ENCODE measurements at places on chromosomes 6 and 20.

GRCh38 chr6:21360336-21360735 is 233.2 kb upstream of the SOX4 start:
- DNase-seq, result no peak

GRCh38 chr20:57708694-57709673 is 831 bp downstream of the PMEPA1 start:
- DNase-seq, result no peak

DNA sequence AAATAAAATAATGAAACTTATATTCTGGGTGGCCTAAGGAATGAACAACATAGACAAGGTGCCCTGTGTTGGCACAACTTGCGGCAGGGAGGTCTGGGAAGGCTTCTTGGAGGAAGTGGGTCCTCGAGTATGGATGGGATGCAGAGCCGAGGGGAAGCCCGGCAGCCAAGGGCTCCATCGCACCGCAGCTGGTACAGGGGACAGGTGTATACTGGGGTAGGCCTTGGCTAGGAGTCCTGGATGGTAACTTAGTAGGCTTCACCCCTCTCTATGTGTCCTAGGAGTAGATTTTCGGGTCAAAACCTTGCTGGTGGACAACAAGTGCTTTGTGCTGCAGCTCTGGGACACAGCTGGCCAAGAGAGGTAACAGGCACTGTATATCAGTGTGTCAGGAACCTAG is 28.0 kb downstream of the RAB44 start:
- no peak for DNase-seq

GRCh38 chr6:85390775-85391174 is 59.1 kb upstream of the NT5E start:
- DNase-seq, result no peak

DNA sequence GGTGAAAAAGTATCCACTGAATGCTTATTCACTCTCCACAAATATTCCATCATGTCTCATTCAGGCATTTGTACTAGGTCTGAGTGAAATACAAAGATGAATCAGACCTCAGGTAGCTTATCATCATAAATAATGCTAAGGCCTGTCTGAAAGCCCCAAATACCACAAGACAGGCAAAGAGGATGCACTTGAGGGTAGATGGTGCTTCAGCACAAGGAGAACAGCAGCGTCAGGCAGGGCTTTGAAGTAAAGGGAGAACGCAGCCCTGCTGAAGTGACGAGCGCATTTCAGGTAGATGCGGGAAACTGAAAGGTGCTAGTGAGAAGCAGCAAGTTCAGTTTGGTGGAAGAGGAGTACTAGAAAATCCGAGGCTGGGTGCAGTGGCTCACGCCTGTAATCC is 38.7 kb downstream of the MAP3K5 start:
- DNase-seq, result no peak

GRCh38 chr20:7463290-7463689 is 477.0 kb downstream of the HAO1 start:
- DNase-seq, result no peak

- DNase-seq, result no peak
Measured at GRCh38 chr6:147950623-147950987, 392.0 kb upstream of the SASH1 start.

DNA sequence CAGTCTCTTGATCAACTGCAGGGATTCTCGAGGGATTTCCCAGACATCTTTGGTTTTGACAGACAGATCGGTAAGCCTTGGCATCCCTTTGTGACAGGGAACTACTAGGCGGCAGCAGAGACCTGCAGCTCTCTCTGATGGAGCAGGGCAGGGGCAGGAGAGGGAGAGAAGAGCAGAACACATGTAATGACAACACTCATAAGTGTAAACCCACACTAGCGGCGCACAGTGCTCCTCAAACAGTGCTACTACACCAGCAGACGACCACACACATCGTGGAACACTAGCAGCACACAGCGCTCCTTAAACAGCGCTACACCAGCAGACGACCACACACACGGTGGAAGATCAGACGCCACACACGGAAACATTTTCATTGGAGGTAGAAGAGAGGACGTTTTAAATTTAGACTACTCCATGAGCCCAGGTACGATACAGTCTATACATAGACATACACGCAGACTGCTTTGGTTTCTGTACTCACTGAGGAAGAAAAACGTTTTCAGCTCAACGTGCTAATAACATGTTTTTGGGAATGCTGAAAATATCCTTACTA is 94.5 kb upstream of the TRAF3IP2 start:
- DNase-seq, result no peak

DNA sequence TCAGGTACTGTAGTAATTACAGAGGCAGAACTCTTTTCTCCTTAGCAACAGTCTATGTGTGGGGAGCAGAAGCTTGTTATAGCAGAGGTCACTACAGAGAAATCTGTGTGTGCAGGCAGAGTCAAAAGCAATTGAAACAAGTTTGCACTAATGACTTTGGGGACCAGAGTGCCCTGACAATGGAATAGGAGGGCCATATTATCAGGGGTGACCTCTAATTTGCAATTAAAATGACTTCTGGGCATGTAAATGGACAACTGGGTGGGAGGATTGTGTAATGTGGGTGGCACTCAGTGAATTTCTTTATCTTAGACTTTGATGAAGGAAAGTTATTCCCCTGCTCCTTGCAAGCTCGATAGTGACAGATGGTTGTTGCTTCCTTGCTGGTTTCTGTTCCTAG is 127.2 kb downstream of the PLCB4 start:
- no peak for DNase-seq

GRCh38 chr6:105041880-105042279 is 85.0 kb downstream of the LIN28B start:
- DNase-seq, result no peak

GRCh38 chr6:106026748-106027715 is 59.1 kb upstream of the PRDM1 start:
- no peak for DNase-seq

GRCh38 chr6:20159781-20160540 is 52.3 kb downstream of the MBOAT1 start:
- no peak for DNase-seq

GRCh38 chr6:19204445-19204844 is 632.7 kb upstream of the ID4 start:
- no peak for DNase-seq
